ENCODE measurements at places on chromosomes 5 and 9.

- DNase-seq: no peak
Observed at GRCh38 chr5:152813526-152813925, 408.4 kb upstream of the NMUR2 start.

DNA sequence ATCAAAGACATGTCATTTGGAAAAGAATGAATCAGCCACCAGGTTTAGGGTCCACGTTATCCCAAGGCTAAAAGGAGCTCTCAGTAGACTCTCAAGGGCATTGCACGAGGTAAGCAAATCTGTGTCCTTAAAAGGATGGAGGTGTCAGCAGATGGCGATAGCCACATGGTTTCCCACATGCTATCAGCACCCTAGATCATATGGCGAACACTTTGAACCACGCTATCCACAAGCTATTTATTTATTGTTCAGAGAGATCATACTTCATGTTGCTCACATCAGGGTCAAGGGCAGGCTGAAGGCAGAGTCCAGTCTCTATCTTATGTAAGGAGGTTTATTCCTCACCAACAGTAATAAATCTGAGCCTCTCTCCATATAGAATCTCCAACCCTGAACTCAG, 43.7 kb downstream of the CDH6 start:
- no peak for DNase-seq

GRCh38 chr5:177233206-177233605, 70.3 kb downstream of the RAB24 start:
- DNase-seq: no peak

DNA sequence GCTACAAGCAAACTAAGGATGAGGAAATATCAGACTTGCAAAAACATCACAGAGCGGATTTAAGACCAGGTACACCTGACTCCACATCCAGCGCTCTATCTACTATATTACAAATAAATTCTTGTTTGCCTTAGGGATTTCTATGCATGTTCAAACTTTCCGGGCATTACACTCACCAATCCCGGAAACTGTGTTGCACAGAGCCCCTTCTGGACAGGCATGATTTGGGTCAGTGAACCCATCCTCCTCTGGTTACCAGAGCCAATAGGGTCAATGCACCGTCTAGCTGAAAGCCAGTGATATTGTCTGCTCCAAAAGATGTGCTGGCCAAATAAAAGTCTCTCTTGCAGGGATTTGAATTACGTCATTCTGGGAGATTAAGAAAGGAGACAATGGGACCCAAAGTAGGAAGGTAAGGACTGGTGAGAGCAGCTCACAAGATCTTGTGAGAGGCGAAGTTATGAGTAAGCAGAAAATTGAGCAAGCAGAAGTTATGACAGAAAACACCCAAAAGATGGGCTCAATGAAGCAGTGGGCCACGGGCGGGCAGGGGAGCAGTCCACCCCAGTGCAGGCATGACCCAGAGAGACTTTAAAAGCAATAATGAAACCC, 155.8 kb upstream of the RAI14 start:
- DNase-seq: no peak

DNA sequence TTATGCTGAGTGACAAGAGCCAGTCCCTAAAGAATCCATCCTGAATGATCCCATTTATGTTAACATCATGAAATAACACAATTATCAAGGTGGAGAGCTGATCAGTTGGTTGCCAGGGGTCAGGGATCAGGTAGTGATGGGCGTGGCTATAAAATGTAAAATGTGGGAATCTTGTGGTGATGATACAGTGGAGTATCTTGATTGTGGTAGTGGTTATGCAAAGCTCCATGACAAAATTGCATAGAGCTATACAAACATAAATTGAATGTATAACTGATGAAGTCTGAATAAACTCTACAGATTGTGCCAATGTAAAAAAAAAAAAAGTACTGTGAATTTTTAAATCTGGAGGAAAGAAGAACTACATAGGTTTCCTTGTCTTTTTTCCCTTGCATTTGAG, 104.6 kb upstream of the SPATA31C2 start:
- no peak for DNase-seq
